ENCODE measurements at places on chromosomes 11 and 22.

DNA sequence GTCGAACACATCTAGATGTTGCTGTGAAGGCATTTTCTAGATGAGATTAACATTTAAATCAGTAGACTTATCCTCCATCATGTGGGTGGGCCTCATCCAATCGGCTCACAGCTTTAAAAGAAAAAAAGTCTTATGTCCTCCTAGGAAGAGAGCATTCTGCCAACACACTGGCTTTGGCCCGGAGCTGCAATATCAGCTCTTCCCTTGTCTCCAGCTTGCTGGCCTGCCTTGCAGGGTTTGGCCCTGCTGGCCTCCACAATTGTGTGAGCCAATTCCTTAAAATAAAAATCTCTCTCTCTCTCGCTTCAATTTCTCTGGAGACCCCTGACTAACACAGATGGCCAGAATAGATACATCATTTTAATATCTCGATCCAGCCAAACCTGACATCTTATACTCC lies 13.1 kb upstream of the ABCC8 start:
- DNase-seq, result no peak

- no peak for DNase-seq
These were observed 2.6 kb upstream of the LTBP3 start for GRCh38 chr11:65560555-65561418.

DNA sequence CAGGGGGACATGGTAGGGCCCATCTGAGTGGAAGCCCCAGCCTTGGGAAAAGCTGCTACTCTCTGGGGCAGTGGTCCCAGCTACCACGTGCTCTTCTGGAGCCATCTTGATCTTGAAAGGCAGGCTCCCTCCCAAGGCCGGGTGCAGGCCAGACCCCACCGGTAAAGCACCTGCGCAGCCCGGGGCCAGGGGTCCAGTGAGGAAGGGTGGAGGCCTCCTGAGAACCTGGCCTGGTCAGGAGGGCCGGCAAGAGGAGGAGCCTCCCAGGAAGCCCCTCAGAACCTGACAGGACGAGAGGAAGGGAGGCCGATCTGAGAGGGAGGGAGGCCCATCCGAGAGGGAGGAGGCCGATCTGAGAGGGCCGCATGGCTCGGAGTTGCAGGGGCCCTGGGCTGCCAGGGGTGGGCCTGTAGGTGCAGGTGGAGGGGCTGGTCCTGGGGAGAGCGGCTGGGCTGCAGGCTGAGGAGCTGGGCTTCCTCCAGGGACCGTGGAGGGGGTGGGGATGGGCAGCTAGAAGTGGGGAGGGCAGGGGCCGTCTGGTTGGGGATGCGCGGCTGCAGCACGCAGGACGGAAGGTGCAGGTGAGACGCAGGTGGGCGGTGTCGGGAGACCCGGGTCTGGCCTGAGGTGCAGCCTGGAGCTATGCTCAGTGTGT lies 529 bp downstream of the GRAMD4 start:
- DNase-seq, result no peak

DNA sequence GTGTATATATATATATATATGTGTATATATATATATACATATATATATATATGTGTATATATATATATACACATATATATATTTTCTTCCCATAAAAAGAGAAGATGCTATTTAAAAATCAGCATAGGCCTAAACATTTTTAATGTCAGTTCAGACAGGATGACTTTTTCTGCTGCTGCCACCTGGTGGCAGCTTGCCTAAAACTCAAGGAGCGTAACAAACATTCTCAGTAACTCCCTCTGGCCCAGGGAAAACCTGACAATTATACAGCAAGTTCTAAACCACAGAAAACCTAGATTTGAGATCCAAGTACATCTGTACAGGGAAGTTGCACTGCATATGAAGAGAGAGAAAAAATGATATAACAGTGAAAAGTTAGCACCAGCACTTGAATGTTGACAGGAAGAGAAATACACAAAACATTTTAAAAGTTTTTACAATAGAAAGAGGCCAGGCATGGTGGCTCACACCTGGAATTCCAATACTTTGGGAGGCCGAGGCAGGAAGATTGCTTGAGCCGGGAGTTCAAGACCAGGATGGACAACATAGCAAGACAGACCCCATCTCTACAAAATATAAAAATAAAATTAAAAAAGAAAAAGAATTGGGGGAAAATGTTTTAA lies 16.6 kb downstream of the OR8A1 start:
- no peak for DNase-seq

DNA sequence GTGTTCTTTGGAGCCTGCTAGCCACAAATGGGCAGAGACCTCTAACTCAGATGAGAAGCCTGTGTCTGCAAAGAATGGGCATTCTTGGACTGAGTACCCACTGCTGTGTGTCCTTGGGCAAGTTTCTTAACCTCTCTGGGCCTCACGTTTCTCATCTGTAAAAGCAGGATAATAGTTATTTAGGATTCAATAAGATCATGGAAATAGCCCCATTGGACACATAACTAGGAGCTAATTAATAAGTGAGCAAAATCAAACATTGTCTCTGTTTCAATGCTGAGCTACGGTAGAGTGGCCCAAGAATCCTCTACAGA lies 61.2 kb upstream of the WNT7B start:
- no peak for DNase-seq

GRCh38 chr11:103147627-103148026 lies 38.4 kb downstream of the DYNC2H1 start:
- DNase-seq, result no peak

GRCh38 chr11:12185106-12185690 lies 74.8 kb downstream of the MICAL2 start:
- DNase-seq, result no peak

GRCh38 chr11:61507962-61508861 lies at the start of gene LRRC10B:
TSS of gene LRRC10B (plus strand) at chr11:61508749. CDS start at chr11:61508999, 250 bp downstream.
- peak; percentile 89 for DNase-seq

DNA sequence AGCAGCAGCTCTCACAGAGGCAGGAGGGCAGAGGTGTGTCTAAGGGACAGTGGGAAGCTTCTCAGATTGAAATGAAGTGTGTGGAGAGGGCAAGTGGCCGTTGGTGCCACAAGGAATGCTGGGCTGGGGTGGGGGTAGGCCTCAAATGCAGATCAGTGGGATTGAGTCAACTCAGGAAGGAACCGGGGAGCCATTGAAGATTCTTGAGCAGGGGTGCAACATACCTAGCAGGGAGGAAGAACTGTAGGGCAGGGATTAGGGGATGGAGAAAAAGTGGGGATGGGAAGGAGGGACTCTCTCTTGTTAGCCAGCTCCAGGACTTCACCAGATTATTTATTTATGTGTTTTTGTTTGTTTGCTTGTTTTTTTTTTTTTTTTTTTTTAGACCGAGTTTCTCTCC lies 2.9 kb upstream of the SEC14L2 start:
- DNase-seq, result no peak

Data from D721Med (cell line).